Central memory CD8-positive, alpha-beta T cell (primary cell): ENCODE measurements at places on chromosomes 16 and 17.
A peak's percentile ranks its signal among the peaks of the same experiment; 100 is the strongest.

DNA sequence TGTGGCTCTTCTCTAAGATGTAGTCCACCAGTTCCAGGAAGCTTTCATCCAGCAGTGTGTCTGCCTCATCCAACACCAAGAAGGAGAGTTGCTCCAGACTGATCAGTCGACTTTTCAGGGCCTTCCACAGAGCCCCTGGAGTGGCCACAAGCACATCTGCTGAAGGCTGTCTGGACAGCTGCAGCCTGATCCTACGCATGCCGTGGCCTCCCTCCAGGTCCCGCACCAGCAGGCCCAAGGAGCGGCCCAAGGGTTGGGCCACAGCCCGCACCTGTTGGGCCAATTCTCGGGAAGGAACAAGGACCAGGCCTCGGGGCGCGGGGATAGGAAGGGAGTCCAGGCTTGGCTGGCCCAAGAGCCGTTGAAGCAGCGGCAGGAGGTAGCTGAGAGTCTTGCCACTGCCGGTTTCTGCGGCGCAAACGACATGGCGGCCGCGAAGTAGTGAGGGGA is 729 bp downstream of the DDX28 start:
- peak overlapping the region; percentile 93 for H3K4me3 ChIP-seq
- DNase-seq, result no peak
- peaks cover 19% of the 10 kb centered on the region for H3K36me3 ChIP-seq
- H3K4me1 ChIP-seq, result peaks cover 17% of the 10 kb centered on the region
- H3K27me3 ChIP-seq, result no peaks in the 10 kb centered on the region
- peak overlapping the region; percentile 95 for H3K27ac ChIP-seq

GRCh38 chr17:40901981-40902474 is 17.0 kb upstream of the KRT20 start:
- peaks cover 66% of the 10 kb centered on the region for H3K27me3 ChIP-seq
- no peaks in the 10 kb centered on the region for H3K36me3 ChIP-seq
- no peak for DNase-seq
- no peak overlapping the region for H3K4me3 ChIP-seq
- H3K4me1 ChIP-seq, result no peaks in the 10 kb centered on the region
- no peak overlapping the region for H3K27ac ChIP-seq

DNA sequence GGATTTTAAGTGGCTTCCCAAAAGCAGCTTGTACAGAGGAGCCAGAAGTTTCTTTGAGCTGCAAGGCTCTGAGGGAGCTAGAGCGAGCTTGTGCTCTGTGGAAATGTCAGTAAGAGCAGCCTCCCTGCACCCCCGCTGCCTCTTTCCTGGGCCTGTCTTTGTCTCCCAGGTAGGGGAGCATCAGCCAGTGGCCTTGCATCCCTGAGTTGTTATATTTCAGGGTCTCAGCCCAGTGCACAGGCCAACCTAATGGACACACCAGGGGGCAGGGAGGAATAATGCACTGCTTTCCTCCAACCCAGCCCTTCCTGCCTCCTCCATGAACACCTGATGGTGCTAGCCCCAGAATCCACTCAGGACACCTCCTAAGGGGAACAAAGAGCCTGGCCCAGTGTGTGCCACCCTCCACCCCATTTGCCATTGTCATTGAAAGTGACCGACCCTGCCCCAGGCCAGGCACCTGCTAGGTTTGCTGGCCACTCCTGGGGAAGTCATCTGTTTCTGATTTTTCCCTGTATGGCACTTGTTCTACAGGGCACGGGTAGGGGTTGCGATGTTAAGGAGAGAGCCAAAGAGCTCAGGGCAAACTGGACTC is 6.3 kb downstream of the TPPP3 start:
- no peak for DNase-seq
- no peaks in the 10 kb centered on the region for H3K36me3 ChIP-seq

DNA sequence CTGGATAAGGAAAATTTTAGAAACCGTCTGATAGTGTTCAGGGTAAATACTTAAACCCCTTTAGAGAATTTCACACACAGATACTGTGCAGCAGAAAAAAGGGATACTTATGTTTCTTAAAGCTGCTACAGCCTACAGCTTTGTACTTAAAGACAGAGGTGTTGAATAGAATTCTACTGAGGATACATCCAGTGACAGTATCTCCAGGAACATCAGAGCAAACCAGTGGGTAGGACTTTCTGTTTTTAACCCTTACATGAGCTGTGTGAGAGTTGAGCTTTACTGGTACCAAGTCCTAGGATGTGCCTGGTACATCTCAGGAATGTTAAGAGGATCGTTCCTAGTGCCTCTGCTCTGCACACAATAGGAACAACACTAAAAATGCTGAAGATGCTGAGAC is 191.5 kb downstream of the FTO start:
- no peak overlapping the region for H3K4me3 ChIP-seq
- DNase-seq, result no peak
- H3K4me1 ChIP-seq, result peaks cover 6% of the 10 kb centered on the region

DNA sequence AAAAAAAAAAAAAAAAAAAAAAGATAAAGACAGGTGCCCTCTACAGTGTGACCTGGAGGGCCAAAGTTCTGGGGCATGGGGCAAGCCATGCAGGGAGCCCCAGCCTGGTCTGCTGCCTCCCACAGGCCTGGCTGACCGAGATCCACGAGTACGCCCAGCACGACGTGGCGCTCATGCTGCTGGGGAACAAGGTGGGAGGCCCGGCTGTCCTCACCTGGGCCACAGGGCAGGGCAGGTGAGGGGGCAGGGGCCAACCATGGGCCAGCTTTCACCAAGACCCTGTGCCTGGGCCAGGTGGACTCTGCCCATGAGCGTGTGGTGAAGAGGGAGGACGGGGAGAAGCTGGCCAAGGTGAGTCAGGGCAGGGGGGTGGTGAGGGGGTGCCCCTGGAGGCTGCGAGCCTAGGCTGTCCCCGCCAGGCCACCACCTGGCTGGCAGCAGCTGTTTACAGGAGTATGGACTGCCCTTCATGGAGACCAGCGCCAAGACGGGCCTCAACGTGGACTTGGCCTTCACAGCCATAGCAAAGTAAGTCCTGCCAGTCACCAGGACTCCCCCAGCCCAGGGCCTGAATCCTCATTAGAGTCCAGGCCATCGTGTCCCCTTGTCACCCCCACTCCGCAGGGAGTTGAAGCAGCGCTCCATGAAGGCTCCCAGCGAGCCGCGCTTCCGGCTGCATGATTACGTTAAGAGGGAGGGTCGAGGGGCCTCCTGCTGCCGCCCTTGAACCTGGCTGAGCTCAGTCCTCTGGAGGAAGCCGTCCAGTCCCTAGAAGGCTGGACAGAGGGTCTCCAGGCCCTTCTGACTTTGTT is 2.7 kb upstream of the TRAF7 start:
- H3K27me3 ChIP-seq, result no peaks in the 10 kb centered on the region
- H3K27ac ChIP-seq, result peak overlapping the region; percentile 25
- DNase-seq, result no peak
- H3K36me3 ChIP-seq, result peaks cover 11% of the 10 kb centered on the region
- peaks cover 50% of the 10 kb centered on the region for H3K4me1 ChIP-seq

DNA sequence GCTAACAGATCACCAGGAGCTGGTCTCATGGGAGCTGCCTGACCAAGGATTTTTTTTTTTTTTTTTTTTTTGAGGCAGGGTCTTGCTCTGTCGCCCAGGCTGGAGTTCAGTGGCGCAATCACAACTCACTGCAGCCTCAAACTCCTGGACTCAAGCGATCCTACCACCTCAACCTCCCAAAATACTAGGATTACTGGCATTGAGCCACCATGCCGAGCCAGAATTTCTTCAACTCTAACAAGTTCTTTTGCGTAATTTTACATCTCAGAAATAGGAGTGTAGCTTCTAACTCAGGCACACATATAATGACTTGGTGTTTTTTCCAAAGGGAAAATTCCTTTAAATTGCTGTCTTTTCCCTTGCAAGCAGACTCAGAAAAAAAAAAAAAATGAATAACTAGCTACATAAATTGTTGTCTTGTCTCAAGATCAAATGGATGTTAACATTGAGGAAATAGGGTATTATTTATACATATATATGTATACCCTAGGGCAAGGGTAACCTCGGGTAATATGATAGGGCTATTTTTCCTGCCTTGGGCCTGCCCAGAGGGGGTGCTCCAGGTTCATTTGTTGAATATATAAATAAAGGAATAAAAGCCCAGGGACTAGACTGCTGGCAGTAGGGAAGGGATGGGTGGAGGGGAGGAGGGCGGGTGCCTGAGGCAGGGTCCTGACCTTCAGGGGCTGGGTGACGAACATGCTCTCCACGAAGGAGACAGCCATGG is 42.8 kb upstream of the GCSH start:
- peaks cover 14% of the 10 kb centered on the region for H3K27me3 ChIP-seq
- H3K36me3 ChIP-seq, result peaks cover 2% of the 10 kb centered on the region
- no peak for DNase-seq
- no peaks in the 10 kb centered on the region for H3K4me1 ChIP-seq
- H3K4me3 ChIP-seq, result no peak overlapping the region

GRCh38 chr16:5605404-5605803 is 507.8 kb upstream of the EEF2KMT start:
- H3K4me3 ChIP-seq, result no peak overlapping the region
- no peak overlapping the region for H3K27ac ChIP-seq
- no peaks in the 10 kb centered on the region for H3K27me3 ChIP-seq
- H3K4me1 ChIP-seq, result no peaks in the 10 kb centered on the region
- H3K36me3 ChIP-seq, result no peaks in the 10 kb centered on the region

GRCh38 chr16:70577256-70577698 is 53.7 kb downstream of the SF3B3 start:
- no peak for DNase-seq
- no peak overlapping the region for H3K4me3 ChIP-seq
- no peaks in the 10 kb centered on the region for H3K27me3 ChIP-seq
- H3K27ac ChIP-seq, result no peak overlapping the region
- peaks cover 12% of the 10 kb centered on the region for H3K4me1 ChIP-seq
- H3K36me3 ChIP-seq, result peaks cover 21% of the 10 kb centered on the region

DNA sequence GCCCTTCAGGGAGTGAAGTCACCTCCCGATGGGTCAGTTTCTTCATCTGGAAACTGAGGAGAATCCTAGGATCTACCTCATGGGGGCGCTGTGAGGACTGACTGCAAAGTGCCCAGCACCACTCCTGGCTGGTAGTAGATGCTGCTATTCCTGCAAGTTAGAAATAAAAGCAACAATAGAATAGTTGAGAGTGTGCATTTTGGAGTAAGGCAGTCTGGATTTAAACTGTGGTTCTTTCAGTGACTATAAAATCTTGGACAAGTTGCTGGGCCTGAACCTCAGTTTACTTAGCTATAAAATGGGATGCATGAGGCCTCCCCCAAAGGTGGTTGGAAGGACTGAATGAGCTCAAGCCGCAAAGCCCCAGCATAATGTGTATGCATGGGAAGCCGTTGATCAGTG is 70.6 kb downstream of the CYB5B start:
- H3K27me3 ChIP-seq, result no peaks in the 10 kb centered on the region
- no peak overlapping the region for H3K4me3 ChIP-seq
- H3K36me3 ChIP-seq, result no peaks in the 10 kb centered on the region
- no peak for DNase-seq
- no peaks in the 10 kb centered on the region for H3K4me1 ChIP-seq

DNA sequence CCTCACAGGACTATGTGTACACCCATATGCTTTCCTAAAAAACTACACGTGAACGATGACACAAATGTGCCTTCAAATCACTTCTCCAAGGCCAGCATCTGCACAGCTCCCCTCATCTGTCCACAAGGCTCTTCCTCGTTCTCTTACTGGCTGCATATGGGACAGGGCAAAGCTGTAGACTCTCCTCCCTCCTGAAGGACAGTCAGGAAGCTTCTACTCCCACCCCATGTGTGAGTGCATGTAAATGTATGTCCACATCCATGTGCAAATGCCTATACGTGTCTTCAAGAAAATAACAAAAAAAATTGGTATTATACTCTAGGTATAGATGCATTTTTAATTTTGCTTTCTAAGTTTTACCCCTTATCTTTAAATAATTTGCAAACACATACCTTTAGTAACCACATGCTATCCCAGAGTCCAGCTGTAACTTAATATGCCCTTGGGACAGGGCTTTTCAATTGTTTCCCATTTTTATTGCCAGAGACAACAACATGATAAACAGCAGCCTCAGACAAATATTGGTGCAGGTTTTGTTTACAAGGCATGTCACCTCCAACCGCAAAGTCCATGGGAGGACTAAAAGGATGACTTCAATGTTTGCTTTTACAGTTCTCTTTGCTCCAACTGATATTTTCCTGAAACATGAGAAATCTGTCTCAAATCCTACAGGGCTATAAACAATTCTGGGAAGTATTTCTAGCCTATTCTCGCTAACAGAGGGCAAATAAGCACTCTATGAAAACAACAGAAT is 31.6 kb upstream of the FAAP100 start:
- H3K4me1 ChIP-seq, result peaks cover 16% of the 10 kb centered on the region
- H3K36me3 ChIP-seq, result peaks cover 45% of the 10 kb centered on the region
- H3K4me3 ChIP-seq, result no peak overlapping the region
- H3K27ac ChIP-seq, result no peak overlapping the region

- H3K27ac ChIP-seq, result no peak overlapping the region
- H3K4me3 ChIP-seq, result no peak overlapping the region
- H3K27me3 ChIP-seq, result no peaks in the 10 kb centered on the region
These were observed 13.0 kb downstream of the MRPL27 start for GRCh38 chr17:50359998-50360461.

DNA sequence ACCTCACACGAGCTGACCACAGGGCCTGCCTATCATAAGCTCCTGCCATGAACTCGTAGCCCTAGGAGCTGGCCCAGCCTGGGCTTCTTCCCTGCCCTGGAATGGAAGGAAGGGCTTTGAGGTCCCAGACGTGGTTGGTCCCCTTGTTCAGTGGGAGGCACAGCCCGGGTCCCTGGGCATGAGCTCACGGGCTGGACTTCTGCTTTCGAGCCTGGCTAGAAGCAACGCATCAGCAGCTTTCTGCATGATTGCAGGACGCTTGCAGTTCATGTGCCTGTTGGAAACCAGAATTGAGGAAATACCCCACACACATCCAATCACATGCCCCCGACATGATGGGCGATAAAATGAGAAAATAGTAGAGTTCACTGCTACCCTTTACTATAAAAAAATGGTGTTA is 293.3 kb downstream of the MAF start:
- H3K4me3 ChIP-seq, result no peak overlapping the region
- H3K27me3 ChIP-seq, result peaks cover 11% of the 10 kb centered on the region
- H3K4me1 ChIP-seq, result peaks cover 11% of the 10 kb centered on the region
- H3K36me3 ChIP-seq, result peaks cover 1% of the 10 kb centered on the region

DNA sequence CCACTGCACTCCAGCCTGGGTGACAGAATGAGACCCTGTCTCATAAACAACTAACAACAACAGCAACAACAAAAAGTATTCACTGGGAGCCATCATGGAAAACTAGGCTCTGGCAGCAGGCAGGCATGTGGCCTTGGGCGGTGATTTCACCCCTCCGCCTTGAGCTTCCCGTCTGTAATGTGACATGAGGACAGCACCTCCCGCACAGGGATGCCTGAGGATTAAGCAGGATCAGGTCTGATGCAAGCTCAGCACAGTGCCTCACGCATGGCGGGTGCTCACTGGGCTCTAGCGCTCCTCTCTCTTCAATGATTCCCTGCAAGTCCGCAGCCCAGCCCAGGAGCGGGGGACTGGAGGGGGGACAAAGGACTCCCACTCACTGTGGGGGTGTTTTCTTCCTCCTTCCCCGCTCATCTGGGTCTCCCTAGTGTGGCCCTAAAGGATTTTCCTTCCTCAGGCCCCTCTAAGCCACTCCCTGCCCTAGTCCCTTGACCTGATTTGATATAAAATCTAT is 2.8 kb downstream of the PLCD3 start:
- no peak for DNase-seq
- peaks cover 5% of the 10 kb centered on the region for H3K4me1 ChIP-seq
- no peak overlapping the region for H3K27ac ChIP-seq
- H3K27me3 ChIP-seq, result no peaks in the 10 kb centered on the region
- H3K4me3 ChIP-seq, result no peak overlapping the region

GRCh38 chr16:12499032-12499745 is 304.5 kb downstream of the CPPED1 start:
- peaks cover 2% of the 10 kb centered on the region for H3K36me3 ChIP-seq
- no peak for DNase-seq
- H3K27me3 ChIP-seq, result no peaks in the 10 kb centered on the region
- no peak overlapping the region for H3K27ac ChIP-seq

- no peaks in the 10 kb centered on the region for H3K4me1 ChIP-seq
- no peak overlapping the region for H3K27ac ChIP-seq
- H3K27me3 ChIP-seq, result no peaks in the 10 kb centered on the region
- no peak overlapping the region for H3K4me3 ChIP-seq
- H3K36me3 ChIP-seq, result no peaks in the 10 kb centered on the region
These were observed 109.1 kb downstream of the ZFHX3 start for GRCh38 chr16:72938795-72939164.
